Spinal cord (tissue), 10 donors: ENCODE measurements at places on chromosomes 1 and 21. TPM values are rescaled to one million over a fixed set of nuclear protein-coding genes. Genes with fewer than 3 reads are reported as not detected.

DNA sequence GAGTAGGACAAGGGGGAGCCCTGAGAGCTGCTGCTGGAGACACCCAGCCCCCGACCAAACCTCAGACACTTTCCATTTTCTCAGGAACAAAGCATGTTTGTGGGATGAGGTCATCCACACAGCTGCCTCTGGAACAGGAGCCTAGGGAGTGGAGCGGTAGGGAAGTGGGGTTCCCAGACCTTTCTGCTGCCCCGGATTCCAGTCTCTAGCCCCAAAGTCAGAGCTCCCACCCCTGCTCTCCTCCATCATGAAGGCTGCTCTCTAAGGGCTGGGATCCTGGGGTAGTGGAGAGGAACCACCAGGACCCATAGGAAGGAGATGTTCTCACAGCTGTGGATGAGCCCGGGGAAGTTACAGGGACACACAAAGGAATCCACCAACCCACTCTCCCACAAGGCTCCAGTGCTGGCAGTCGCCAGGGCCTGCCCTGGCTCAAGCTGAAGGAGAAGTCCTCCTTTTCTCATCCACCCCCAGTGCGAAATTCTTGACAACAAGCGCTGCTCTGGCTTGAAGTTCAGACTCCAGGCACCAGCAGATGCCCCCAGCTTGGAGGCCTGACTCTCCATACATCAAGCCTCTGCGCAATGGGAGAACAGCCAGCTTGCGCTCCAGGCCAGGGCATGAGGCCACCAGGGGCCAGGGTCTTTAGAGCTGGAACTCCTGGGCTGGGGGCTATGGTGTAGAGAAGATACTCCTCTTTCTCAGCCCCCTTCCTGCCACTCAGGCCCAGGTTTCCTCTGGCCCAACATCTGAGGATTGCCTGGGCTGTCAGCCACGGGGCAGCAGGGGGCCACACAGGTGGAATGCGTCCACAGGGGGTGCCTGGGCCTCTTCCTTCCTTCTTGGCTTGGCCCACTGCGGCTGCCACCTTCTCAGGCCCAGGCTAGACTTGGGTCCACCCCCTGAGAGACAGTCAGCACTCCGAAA is 4.5 kb downstream of the FHL3 start:
- peak; percentile 60 for DNase-seq

DNA sequence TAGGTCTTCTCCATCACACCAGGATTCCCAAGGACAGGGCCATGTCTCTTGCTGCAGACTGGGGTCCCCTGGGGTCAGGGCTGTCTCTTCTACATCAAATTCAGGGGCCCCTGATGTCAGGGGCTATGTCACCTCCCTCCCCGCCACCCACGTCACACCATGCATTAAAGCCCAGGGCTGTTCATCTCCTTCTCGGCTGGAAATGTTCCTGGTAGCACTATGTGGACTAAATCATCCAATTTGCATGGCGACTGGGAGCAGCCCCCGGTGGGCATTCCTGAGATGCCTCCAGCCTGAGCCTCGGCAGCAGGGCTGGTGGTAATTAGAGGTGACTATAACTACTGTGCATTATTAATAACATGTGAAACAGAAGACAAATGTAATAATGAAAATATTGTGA is 151.7 kb upstream of the HMGB4 start:
- no peak for DNase-seq

NBPF15 gene
- 74.9 TPM for polyA plus RNA-seq

GRCh38 chr1:106061586-106062495 is 994.6 kb upstream of the PRMT6 start:
- no peak for DNase-seq

DNA sequence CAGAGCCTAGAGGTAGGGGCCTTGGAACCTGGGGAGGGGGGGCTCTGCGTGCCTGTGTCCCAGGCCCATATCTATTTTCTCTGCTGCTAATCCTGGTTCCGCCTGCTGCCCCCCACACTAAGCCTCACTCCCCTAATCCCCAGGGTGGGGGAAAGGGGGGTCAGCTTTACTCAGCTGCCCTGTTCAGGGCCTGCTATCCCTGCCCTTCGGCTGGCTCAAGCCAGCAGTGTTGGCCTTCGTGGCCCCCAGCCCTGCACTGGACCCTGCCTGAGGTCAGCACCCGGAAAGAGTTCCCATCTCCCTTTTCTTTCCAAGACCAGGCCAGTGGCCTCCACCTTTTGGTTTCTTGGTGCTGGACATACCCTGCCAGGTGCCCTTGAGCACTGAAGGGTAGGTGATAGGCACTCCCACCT is 8.4 kb downstream of the ZBTB7B start:
- no peak for DNase-seq
